CD4-positive, alpha-beta T cell treated with Interferon gamma for 1 hour (primary cell): ENCODE measurements at places on chromosomes 16 and 17.

- peak; percentile 79 for DNase-seq
These were observed 23.6 kb upstream of the KRT17 start for GRCh38 chr17:41647940-41648410.

DNA sequence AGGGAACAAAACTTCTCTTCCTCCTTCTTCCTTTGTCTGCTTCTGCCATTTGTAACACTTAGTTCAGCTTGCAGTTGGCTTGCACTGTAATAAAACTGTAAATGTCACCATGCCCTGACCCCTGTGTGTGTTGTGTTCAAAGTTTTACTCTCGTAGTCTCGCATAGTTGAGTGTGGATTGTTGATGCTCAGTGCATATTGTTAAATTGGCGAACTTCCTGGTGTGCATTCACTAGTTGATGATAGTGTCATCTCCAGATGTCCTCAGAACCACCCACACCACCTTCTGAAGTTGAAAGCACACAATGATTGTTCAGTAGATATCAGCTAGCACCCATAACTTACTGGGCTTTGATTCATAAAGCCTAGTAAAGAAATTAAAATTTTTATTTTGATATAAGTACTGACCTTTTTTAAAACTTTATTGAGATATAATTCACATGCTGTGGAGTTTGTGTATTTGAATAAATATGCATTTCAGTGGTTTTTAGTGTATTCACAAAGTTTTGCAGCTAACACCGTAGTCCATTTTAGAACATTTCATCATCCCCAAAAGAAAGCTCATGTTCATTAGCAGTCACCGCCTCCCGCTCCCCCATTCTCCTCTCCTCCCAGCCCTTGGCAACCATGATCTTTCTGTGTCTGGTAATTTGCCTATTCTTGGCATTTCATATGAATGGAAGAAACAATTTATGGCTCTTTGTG lies 25.0 kb downstream of the USP10 start:
- no peak for DNase-seq

DNA sequence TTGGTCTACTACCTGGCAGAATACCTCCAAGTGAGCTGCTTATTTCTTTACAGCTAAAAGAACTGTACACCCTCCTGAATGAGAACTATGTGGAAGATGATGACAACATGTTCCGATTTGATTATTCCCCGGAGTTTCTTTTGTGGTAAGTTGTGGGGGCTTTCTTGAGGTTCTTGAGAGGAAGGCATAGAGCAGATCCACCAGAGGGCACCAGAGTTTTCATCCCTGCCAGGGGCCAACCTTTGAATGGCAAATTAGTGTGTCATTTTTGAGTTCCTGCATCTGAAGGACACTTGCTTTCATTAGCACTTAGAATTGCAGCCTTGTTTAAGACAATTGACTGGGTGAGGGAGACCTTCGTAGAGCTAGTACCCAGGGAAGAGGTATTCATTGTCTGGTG lies 35.0 kb downstream of the NMT1 start:
- DNase-seq, result no peak

GRCh38 chr17:77721846-77722160 lies 236.7 kb upstream of the TNRC6C start:
- DNase-seq, result no peak

DNA sequence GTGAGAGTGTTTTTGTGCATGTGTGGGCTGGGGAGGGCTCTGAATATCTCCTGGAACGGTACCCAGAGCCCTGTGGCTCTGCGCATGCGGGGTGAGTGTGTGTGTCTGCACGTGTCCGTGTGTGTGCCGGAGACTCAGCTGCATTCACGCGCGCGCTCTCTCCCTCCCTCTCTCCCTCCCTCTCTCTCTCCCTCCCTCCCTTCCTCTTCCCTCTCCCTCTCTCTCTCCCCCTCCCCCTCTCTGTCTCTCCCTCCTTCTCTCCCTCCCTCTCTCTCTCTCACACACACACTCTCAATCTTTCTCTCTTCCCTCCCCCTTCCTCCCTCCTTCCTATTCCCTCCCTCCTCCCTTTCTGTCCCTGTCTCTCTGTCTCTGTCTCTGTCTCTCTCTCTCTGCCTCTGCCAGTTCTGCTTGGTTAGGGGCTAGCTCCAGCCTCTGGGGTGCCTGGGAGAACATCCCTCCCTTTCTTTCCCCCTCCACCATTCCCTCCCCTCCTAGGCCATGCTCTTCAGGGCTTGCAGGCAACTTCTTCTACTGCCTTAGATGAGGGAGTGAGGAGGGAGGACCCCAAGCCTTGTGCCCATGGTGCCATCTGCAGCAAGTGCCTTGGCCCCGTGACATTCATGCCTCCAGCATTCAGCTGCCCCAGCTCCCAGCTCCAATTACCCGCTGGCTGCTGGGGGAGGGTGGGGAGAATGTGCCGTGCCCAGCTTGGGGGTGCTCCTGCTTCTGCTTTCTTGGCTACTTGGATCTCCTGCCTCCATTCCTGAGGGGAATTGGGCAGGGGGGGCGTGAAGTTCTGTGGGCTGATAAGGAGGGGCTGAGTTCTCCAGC lies 6.4 kb downstream of the THRA start:
- peak; percentile 78 for DNase-seq
